SK-N-DZ (cell line): ENCODE measurements at places on chromosomes 13 and 19.

GRCh38 chr13:98942485-98942884, 35.4 kb downstream of the DOCK9 start:
- no peak for DNase-seq

- DNase-seq, result peak; percentile 55
Observed at GRCh38 chr13:25375727-25376358, 4.1 kb downstream of the ATP8A2 start.

DNA sequence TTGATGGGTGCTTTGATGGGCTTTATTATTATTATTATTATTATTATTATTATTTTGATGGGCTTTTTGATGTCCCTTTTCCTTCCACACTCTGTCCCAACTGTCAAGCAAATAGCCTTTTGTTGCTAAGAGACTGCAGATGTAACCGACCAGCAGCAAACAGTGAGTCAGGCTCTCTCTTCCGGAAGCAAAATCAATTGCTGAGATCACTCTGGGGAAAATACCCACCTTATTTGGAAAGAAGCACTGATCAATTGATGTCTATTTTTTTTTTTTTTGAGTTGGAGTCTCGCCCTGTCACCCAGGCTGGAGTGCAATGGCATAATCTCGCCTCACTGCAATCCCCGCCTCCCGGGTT, 2.9 kb downstream of the LDLR start:
- no peak for DNase-seq

DNA sequence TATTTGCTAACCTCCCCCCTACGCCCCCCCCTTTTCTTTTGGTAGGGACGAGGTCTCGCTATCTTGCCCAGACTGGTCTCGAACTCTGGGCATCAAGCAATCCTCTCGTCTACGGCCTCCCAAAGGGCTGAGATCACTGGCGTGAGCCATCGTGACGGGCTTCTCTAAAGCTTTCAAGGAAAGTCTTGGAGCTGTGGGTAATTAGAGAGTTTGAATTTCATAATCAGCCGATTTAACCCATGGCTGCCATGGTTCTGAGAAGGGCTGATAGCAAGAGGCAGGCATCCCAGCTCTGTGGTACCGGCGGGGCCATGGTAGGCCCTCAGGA, 679 bp upstream of the ABHD8 start:
- no peak for DNase-seq

GRCh38 chr13:111033172-111034130, 81.7 kb upstream of the ARHGEF7 start:
- no peak for DNase-seq

- DNase-seq, result peak; percentile 90
Observed at GRCh38 chr19:11797491-11797890, 832 bp upstream of the ZNF491 start.

- peak; percentile 84 for DNase-seq
Observed at GRCh38 chr13:64935441-64935840, 2294.7 kb downstream of the PCDH9 start.

DNA sequence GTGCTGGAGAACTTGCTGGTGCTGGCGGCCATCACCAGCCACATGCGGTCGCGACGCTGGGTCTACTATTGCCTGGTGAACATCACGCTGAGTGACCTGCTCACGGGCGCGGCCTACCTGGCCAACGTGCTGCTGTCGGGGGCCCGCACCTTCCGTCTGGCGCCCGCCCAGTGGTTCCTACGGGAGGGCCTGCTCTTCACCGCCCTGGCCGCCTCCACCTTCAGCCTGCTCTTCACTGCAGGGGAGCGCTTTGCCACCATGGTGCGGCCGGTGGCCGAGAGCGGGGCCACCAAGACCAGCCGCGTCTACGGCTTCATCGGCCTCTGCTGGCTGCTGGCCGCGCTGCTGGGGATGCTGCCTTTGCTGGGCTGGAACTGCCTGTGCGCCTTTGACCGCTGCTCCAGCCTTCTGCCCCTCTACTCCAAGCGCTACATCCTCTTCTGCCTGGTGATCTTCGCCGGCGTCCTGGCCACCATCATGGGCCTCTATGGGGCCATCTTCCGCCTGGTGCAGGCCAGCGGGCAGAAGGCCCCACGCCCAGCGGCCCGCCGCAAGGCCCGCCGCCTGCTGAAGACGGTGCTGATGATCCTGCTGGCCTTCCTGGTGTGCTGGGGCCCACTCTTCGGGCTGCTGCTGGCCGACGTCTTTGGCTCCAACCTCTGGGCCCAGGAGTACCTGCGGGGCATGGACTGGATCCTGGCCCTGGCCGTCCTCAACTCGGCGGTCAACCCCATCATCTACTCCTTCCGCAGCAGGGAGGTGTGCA, 587 bp downstream of the S1PR4 start:
- no peak for DNase-seq

- DNase-seq, result no peak
Observed at GRCh38 chr19:41430922-41431321, 3.7 kb upstream of the B3GNT8 start.

- DNase-seq, result no peak
Observed at GRCh38 chr19:13899912-13900584, 5.9 kb downstream of the BRME1 start.

DNA sequence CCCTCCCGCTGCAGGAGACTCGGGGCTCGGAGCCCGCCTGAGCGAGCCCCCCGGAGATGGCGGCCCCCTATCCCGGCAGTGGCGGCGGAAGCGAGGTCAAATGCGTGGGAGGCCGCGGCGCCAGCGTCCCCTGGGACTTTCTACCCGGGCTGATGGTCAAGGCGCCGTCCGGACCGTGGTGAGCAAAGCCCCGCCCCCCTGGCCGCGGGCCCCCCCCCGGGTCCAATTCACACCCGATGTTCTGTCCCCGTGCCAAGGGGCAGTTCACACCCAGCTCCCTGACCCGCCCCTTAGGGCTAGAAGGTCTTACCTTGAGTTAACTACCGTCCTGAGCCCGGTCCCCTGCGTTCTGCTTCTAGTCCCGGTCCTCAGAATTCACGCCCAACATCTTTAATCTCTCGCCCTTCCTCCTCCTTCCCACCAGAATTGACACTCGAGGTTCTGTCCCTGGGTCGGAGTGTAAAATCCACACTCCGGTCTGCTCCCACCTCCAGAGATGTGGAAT, 1.4 kb downstream of the NPAS1 start:
- DNase-seq, result no peak

- DNase-seq, result no peak
Observed at GRCh38 chr19:37699057-37699456, 20.5 kb downstream of the ZNF607 start.

DNA sequence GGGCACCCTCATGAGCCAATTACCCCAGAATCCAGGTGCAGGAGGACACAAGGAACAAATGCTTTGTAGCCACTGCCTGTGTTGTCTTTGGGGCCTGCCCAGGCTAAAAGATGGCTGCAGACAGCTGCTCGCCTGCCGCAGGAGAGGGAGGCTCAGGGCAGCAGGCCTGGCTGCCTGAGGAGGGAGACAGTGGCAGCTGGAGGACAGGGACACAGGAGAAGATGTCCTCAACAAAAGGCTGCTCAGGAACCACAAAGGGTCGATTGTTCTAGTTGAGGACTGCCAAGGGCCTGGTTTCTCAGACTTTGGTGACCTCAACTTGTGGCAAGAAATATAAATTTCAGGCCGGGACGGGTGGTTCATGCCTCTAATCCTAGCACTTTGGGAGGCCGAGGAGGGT, 7.6 kb downstream of the SIRT2 start:
- no peak for DNase-seq

DNA sequence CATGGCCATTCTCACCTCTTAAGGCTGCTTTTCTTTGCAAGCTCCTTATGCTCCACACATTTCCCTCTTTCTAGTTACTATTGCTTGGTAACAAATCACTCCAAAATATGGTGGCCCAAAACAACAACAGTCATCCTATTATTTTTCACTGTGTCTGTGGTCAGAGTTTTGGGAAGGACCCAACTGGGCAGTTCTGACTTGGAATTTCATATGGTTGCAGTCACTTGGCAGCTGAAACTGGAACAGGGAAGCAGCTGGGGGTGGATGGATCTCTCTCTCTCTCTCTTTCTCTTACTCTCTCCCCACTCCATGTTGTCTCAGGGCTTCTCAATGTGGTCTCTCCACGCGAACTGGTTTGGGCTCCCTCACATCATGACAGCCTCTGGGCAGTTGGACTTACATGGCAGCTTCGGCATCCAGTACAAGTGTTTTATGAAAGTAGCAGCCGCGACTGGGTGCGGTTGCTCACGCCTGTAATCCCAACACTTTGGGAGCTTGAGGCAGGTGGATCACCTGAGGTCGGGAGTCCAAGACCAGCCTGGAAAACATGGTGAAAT, 39.6 kb downstream of the NUMBL start:
- no peak for DNase-seq

- no peak for DNase-seq
Observed at GRCh38 chr19:6220385-6221191, 59.2 kb downstream of the MLLT1 start.

DNA sequence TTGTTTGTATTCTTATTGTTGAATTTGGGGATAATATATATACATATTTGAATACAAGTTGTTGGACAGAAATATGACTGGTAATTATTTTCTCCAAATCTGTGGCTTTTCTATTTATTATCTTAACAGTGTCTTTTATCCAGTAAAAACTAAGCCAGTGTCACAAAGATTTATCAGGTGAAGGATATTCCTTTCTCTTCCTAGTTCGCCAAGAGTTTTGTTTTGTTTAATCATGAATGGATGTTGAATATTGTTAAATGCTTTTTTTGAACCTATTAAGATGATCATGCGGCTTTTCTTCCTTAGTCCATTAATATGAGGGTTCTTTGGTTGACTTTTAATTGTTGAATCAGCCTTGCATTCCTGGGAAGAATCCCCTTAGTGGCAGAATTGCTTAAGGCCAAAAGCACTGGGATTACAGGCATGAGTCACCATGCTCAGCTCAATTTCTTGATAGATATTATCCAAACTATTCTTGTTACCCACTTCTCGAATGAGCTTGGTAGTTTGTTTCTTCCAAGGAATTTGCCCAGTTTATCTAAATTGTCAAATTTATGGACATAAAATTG, 53.3 kb downstream of the TEX26 start:
- no peak for DNase-seq

DNA sequence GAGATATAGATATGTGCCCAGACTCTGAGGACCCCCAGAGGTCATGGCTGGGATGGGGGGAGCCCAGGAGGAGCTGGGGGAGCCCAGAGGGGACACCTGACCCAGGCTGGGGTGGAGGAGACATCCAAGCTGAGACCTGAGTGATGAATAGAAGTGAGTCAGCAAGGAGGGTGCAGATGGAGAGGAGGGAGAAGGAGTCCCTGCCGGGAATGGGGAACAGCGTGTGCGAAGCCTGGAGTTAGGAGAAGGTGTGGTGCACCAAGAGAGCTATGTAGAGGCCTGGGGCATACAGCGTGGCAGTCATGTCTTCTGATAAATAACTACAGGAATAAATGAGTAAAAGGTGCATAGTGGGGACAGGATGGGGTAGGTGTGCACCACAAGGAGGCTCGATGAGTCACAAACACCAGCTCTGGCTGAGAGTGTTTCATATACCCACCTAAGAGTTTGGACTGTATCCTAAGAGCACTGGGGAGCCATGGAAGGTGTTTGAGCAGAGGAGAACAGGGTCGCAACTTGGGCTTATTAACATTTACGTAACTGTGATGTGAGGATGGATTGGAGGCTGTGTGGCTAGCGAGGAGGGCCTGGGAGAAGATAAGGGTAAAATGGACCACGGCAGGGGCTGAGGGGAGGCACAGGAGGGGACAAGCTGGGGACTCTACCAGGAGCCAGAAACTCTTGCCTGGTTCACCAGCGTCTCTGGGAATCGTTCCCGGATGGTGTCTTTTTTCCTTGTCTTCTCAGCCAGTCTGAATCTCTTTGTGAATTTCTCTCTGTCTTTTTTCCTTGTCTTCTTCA, 1.4 kb downstream of the CEACAM18 start:
- no peak for DNase-seq

DNA sequence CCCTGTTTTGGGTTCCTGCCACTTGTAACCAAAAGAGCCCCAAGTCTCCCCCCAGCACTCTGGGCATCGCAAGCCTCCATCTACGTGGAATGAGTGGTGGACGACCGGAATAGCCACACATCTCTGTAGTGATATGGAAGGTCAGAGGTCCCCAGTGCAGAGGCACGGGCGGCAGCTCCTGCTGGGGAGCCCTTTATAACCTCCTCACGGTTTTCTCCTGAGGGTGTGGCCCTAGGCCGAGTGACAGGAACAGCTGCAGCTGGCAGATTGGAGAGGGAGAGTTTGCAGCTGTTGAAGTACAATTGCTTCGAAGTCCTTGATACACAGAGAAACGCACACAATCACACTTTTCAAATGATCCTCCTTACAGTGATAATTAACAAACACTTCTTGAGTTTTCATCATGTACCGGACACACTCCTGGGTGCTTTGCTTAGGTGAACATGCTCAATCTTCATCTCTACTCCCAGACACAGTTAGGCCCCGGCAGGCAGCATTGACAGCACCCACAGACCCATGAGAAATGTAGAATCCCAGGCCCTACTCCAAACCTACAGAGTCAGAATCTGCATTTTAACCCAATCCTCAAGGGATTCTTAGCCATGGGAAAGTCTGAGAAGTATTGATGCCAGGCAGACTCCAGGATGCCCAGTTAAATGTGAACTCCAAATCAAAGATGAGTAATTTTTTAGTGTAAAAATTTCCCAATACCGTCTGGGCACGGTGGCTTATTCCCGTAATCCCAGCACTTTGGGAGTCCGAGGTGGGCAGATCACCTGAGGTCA, 4.9 kb upstream of the ZNF787 start:
- DNase-seq, result no peak

DNA sequence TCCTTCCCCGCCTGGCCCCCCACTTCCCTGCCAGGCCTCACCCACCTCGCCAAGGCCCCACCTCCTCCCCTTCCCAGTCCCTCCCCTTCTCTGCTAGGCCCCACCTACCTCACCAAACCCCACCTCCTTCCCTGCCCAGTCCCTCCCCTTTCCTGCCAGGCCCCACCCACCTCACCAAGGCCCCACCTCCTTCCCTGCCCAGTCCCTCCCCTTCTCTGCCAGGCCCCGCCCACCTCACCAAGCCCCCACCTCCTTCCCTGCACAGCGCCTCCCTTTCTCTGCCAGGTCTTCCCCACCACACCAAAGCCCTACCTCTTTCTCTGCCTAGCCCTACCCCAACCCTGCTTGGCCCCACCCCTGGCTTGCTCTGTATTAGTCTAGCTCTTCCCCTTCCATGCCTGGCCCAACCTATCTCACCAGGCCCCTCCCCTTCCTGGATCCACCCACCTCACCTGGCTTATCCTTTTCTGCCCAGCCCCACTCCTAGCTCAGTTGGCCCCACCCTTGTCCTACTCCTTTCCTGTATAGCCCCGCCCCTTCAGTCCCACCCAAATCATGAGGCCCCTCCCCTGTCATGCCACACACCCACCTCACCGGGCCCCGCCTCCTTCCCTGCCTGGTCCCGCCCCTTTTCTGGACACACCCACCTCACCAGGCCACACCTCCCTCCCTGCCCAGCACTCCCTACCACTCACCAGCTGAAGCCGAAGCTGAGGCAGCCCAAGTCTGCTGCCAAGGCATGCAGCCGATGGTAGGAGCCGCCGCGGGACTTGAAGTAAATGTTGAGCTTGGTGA, 16.2 kb downstream of the CERS1 start:
- no peak for DNase-seq

- no peak for DNase-seq
Observed at GRCh38 chr13:24269821-24270220, 39.6 kb upstream of the C1QTNF9 start.
